ENCODE measurements at places on chromosomes 1 and 21.
A peak's percentile ranks its signal among the peaks of the same experiment; 100 is the strongest.

- no peak for DNase-seq
Observed at GRCh38 chr1:39483276-39483675, 8.2 kb upstream of the BMP8A start.

GRCh38 chr1:68321084-68321685 is 88.9 kb upstream of the WLS start:
- DNase-seq = no peak

GRCh38 chr1:94017155-94017829 is 103.7 kb downstream of the ABCA4 start:
- peak; percentile 60 for DNase-seq

GRCh38 chr1:222012816-222013215 is 270.9 kb upstream of the DUSP10 start:
- no peak for DNase-seq

DNA sequence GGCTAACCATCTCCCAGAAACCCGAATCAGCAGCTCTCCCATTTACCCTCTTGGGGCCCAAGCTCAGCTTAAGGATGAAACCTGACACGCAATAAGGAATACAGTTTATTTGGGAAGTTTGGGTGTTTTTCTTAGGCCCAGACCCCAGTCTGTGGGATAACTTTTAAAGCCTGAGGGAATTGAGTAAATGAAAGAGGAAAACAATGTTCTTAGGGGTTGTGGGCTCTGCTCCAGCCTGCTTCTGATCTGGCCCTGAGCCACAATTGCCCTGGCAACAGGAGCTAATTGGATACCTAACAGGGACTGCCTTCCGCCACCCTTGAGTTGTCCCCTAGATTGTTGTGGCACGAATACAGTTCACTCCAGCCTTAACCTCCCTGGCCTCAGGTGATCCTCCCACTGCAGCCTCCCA is 20.1 kb downstream of the DYRK3 start:
- DNase-seq = no peak

- DNase-seq = peak; percentile 92
Observed at GRCh38 chr1:234962340-234962989, 166.2 kb downstream of the TOMM20 start.

- no peak for DNase-seq
Observed at GRCh38 chr1:168728473-168729404, at the start of gene DPT. DPT (minus strand) TSS chr1:168729206; CDS start chr1:168729174, 32 bp downstream.

DNA sequence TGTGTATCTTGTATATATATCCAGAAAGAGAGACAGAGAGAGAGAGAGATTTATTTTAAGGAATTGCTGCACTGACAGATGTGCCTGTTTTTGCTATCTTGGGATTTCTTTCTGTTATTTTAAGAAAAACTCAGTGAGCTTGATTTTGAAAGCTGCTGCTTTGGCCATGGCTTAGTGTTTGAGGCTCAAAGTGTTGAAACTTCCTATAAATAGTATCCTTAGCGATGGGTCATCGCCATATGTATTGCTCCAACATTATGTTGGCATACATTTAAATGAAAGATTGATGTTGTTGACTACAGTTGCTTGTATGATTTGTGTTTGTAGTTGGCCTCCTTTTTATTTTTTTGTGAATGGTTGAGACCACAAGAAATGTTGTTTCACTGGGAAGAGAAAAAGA is 29.0 kb upstream of the NTPCR start:
- no peak for DNase-seq
